ENCODE measurements at places on chromosomes 12 and 14.

GRCh38 chr14:101313268-101313667 lies 248.0 kb upstream of the DIO3 start:
- no peak for DNase-seq

- no peak for DNase-seq
Measured at GRCh38 chr12:131603106-131603938, 107.6 kb upstream of the SFSWAP start.

DNA sequence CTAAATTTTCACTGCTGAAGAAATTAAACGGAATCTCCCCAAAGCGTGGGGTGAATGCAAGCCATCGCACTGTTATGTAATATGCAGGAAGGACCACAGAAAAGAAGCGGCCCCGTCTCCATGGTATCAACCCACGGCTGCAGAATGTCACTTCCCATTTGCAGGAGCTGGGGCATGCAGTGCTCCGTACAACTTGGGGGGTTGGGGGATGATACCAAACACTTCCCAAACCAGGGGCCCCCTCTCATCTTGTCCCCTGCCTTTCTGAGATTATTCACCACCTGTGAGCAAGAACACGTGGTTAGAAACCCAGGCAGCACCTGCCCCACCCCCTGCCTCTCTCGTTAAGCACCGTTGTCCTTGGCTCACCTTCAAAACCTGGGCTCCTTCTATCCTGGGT lies 505.1 kb upstream of the TMEM132C start:
- DNase-seq = no peak

- DNase-seq = no peak
Measured at GRCh38 chr12:71556448-71556847, 107.2 kb downstream of the ZFC3H1 start.

DNA sequence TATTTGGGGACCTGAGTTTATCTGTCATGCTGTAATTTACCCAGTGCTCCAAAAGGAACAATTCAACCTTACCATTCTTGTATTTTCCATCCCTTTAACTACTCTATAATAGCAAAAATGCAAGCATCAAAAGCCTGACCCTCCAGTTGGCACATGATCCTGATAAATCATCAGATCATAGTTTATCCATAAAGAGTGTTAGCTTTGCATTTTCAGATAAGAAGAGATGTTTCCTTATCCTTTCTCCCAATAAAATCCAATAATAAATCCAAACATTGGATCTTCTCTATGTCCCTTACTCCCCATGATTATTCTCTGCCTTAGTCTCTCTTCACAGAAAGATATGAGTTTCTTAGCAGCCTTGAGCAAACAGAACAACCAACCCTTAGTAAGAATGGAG lies 134.9 kb downstream of the FSCB start:
- no peak for DNase-seq

GRCh38 chr14:54168489-54168888 lies 211.9 kb upstream of the BMP4 start:
- no peak for DNase-seq

GRCh38 chr12:90064852-90065801 lies 356.5 kb upstream of the ATP2B1 start:
- DNase-seq = no peak

GRCh38 chr14:50943261-50943942 lies 881 bp downstream of the PYGL start:
- DNase-seq = peak; percentile 39

DNA sequence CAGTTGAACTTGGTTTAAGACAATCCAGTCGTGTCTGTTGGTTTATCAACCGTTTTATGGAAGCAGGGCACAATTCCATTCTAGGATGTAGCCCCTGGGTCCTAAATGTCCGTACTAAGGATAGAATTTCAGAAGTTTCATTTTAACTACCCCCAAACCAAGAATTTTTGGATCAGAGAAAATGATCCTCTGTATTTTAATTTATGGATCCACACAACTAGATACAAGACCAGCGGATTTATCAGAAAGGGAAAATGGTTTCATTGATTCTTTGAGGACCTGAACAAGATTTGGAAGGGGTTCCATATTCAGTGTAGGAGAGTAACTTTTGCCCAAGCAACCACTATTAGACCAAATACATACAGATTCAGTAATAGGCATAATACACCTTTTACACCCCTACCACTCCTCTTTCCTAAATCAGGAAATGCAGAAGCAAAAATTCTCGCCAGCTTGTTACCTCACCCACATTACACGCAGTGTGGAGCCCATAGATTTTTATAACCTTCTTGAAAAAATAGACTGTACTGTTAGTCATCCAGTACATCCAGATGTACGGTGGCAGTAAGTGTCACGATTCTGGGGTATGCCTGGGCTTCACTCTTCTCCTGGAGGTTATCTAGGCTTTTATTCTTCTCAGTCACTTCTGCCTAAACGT lies 1.4 kb upstream of the FBXL14 start:
- DNase-seq = no peak

- DNase-seq = no peak
Measured at GRCh38 chr14:39628087-39628486, 195.9 kb upstream of the FBXO33 start.

DNA sequence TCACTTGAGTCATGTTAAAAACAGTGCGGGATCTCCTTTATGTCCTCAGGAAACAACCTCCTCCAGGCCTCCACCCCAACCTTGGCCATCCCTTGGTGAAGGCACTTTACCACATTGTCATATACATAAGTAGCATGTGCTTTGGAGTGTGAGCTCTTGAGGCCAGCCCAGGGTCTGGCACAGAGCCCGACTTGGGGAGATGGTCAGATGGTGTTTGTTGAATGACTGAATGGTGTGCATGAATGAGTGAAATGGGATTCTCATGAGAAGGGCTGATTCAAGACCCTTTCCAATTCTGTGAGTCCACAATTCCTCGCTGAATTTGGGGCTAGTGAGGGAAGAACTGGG lies 52.9 kb upstream of the DLK1 start:
- DNase-seq = no peak

DNA sequence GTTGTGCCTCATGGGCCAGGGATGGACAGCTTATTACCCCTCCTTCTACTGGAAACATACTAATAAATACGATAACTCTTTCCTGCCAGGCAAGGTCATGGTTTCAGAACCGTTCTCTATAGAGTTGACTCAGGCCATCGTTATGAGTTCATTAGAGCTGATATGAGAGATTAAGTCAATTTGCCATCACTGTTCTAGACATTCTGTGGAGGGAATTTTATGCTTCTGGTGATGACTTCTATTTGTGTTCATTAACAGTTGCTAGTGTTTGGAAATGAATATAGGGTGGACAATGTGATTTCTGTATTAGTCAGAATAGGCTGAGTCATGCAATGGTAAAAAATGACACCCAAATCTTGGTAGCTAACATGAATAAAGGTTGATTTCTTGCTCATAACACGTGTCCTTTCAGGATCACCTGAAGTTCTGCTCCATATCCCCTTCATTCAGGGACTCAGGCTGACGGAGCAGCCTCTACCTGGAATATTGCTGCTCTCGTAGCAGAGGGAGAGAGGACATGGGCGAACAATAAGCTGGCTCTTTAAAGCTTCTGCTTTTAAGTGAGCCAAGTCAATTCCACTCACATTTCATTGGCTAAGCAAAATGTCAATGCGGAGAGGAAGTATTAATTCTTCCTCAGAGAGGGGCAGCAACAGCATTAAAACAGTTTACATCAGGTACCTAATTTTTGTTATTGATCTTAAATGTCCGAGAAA lies 18.5 kb upstream of the TBPL2 start:
- DNase-seq = peak; percentile 49

- DNase-seq = no peak
Measured at GRCh38 chr12:229441-230191, 15.7 kb upstream of the SLC6A12 start.

- no peak for DNase-seq
Measured at GRCh38 chr14:93787465-93788292, 606 bp downstream of the PRIMA1 start.

GRCh38 chr12:119211884-119212283 lies 33.2 kb downstream of the HSPB8 start:
- no peak for DNase-seq

- DNase-seq = no peak
Measured at GRCh38 chr14:90277581-90278198, 21.3 kb downstream of the PSMC1 start.

DNA sequence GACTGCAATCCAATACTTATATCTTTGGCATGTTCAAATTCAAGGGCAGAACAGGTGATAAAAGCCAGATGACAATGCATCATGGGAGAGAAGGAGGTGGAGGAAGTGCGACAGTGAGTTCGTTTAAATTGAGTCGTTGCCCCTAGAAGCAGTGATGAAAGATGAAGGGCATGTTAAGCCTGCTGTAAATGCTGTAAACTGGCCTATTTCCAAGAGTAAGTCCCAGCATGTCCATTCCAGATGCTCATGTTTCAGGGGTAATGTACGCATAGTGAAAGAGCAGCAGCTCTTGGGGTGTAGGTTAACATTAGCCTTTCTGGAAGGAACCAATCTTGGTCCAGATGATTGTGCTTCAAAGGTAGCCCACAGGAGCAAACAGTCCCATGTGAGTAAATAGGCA lies 97.1 kb downstream of the C2CD5 start:
- DNase-seq = no peak

DNA sequence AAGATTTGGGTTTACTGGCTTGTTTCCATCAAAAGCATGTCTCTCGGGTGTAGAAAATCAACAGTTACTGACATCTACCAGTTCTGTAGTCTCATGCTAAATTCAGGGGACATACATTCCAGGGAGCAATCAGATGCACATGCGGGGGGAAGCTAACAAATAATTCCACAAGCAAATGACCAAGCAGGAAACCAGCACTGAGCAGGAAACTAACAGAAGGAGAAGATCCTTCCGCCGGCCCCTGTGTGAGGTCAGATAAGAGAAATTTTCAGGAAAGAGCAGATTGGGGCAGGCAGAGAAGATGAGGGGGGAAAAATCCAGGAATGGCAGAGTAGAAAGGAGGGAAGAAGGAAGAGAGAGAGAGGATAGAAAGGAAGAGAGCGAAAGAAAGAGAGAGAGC lies 127.6 kb upstream of the TMCC3 start:
- no peak for DNase-seq

- DNase-seq = no peak
Measured at GRCh38 chr14:59998564-59998963, 78.6 kb downstream of the LRRC9 start.

DNA sequence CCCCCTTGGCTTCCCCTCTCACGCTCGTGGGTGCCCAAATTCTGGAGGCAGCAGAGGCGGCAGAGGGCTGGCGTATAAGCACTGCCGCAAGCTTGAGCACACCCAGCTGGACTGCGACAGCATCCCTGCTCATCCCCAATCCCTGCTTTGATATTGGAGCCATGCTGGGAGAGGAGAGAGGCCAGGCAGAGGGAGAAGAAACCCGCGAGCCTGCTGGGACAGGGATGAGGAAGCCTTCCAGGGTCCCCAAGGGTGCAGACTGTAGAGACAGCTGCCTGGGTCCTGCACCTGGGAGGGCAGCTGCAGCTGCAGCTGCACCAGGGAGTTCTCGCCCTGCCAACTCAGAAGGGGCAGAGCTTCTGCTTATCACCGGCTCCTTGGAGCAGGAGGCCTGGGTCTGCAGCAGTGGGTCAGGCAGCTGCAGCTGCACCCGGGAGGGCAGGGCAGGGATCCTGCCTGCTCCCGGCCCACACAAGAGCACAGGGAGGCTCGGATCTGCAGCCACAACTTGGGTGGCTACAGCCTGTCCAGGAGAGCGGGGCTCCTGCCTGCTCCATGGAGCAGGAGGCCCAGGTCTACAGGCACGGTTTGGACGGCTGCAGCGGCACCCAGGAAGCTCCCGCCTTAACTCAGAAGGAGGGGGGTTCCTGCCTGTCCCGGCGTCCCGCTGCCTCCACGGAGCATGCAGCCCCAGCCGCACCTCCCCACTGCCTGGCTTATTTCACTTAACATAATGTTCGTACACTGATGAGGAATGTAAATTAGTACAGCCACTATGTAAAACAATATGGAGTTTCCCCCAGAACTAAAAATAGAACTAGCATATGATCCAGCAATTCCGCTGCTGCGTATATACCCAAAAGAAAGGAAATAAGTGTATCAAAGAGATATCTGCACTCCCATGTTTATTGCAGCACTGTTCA lies 60.4 kb upstream of the SGPP1 start:
- no peak for DNase-seq

DNA sequence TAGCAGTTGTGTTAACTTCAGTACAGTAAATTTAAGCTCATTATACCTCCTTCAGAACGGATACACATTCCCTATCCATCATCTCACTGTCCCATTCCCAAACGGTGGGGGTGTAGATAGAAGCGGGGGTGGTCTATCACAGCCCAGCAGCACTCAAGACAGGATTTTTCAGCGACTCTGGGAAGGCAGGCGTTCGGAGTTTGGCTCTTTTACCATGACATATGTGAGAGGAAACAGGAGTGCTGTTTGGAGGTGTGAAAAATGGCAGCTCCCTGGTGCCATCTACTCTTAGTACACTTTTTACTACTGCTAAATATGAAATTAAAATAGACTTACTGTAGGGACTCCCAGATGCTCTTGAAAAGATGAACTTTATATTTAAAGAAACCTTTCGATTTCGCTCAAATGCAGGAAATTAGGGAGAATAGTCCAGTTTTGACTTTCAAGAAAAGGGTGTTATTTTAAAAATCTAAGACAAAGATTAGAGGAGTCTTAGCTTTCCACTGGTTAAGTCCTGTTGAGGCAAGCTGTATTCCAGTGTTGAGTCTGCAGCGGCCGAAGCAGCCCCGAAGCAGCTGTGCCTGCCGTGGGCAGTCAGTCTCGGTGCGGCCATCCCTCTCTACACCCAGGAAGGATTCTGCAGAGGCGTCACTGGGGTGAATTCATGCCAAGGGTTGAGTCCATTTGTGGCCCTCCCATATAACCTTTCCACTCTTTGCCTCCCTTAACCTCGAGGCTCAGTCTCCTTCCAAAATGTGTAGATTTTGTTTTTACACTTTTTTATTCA lies 42.1 kb downstream of the KCNMB4 start:
- no peak for DNase-seq

GRCh38 chr12:112846619-112847018 lies 55.1 kb downstream of the RPH3A start:
- no peak for DNase-seq

DNA sequence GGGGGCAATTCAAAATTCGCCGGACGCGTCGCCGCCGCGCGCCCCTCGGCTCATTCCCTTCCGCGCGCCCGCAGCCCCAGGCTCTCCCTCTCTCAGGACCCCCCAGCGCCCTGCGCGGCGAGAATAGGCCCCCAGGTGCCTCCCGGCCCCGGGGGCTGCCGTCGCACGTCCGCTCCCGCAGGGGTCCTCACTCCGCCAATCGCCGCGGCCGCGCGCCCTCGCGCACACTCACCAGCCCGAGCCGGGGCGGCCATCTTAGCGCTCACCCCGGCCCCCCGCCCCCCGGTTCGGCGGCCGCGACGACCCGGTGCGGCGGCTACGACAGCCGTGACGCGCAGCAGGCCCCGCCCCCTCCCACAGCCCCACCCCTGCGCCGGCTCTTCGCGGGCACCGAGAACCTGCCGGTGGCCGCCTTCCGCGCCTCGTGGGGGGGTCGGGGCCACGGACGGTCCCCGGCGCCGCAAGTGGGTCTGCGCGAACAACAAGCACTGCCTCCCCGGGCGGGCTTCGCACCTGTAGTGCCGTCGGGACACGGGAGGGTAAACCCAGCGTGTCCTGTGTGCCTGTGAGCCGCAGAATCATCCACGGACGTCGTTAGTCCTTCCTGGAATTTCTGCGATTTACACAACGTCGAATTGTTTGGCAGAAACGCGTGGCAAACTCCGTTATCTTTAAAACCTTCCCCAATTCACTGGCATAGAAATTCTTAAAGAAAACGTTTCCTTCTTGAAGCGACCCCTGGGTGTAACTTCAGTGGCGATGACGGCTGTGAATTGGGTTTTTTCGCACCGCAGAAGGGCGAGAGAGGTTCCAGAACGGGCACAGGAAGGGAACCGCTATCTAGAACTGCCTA lies 2.5 kb downstream of the USP44 start:
- DNase-seq = peak; percentile 83

Data from AG08396 (cell line).